ENCODE measurements at places on chromosomes 6 and 20.

DNA sequence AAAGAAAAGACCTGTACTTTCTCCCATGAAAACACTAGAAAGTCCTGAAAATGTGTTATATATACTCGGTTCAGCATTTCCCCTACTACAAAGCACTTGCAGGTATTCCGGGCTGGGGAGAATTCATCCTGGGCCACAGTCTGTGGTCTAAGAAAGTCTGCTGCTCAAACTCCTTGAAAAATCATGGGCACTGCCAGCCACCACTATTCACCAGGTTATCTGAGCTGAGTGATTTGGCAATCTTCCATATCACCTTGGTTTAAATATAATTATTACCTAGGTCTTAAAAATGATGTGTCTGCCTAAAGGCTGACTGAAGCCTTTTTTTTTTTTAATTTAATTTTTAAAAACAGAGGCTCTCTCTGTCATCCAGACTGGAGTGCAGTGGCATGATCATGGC is 11.3 kb downstream of the FKBP5 start:
- DNase-seq = no peak

GRCh38 chr20:53582574-53583351 is 10.9 kb downstream of the ZNF217 start:
- peak; percentile 32 for DNase-seq

DNA sequence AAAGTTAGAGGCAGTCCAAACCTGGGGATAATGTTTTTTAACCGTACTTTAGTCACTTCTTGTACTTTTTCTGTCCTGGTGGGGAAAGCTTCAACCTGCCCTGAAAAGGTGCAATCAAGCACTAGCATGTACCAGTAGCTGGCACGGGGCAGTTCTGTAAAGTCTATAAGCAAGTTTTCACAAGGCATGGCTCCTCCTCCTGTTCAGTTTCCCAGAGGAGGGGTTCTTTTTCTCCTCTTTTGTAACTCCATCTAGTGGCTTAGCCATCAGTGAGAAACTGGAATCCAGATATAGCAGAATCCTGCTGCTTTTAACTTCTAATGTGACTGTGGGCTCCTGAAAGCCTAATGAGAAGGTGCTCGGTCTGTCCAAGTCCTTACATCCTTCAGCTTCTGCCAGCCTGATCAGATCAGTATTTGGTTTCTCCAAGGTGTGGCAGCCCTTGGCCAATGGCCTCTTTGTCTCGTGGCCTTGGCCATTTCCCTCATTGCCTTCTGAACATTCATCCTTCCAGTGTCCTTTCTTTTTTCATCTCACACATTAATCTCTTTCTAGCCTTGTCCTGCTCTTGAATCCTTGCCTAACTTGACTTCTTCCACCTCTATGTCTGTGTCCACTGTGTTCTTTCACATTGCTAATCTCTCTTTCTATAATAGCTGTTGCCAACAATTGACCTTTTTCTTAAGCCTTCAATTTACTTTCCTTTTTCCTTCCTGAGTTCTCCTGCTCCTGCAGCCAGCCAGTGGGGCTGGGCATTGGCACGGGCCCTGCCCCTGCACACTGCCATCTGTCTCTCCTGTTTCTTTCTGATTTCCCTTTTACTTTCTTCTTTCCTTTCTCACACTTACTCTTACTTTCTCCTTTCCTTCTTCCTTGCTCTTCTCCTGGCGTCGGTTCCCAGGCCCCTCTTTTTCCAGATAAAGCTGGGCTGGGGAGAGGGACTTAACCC is 222.0 kb upstream of the SYNCRIP start:
- DNase-seq = no peak

GRCh38 chr6:35034411-35035191 is 106.5 kb downstream of the TCP11 start:
- no peak for DNase-seq

DNA sequence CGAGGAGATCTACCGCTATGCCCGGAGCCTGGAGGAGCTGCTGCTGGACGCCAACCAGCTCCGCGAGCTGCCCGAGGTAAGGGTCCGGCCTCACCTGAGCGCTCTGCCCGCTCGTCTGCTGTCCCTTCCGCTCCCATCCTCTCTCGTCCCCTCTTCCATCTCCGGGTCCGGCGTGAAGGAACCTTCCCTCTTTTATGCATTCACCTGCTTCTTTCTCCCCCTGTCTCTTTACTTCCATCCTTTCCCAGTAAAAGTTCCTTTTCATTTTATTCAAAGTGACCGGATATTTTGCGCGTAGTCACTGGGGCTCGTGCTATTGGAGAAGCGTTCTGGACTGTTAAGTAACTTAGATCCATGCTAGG is 516 bp downstream of the LRRC1 start:
- DNase-seq = peak; percentile 55

DNA sequence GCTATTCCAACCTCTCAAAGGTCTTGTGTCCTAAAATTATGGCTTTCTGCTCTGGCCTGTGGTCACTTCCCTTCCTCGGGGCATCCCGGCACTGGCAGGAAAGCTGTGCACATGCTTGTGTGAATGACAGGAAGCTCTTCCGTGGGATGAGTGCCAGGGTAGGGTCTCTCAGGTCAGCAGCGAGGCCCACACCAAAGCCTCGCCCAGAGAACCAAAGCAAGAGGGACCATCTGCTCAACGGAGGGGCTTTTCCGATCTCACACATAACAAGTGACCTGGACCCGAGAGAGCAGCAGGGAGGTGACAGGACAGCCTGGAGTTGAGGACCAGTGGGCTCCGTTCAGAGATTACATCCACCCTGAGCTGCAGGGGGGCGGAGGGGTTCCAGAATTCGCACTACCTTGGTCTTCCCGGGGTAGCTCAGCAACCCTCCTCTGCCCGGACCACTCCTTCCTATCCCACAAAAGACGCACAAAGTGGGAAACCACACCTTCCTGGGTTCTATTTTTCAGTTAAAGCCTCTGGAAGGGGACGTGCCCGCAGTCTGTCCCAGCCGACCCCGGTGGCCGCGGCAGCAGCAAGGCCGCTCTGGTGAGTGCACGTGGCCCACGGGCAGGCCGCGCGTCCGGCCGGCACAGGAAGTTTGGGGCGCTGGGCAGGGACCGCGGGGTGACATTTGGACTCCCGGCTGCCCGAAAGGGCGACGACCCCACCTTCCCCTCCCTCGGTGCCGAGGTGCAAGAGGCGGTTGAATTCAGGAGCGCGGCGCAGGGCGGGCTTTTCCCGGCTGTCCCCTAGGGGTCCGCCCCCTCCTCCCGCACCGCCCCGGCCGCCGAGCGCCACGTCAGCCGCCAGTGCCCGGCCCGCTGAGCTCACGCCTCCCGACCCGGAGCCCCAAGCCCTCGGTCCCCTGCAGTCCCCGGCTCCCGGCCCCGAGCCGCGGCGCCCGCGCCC is 988 bp downstream of the TXNDC5 start:
- DNase-seq = peak; percentile 71

DNA sequence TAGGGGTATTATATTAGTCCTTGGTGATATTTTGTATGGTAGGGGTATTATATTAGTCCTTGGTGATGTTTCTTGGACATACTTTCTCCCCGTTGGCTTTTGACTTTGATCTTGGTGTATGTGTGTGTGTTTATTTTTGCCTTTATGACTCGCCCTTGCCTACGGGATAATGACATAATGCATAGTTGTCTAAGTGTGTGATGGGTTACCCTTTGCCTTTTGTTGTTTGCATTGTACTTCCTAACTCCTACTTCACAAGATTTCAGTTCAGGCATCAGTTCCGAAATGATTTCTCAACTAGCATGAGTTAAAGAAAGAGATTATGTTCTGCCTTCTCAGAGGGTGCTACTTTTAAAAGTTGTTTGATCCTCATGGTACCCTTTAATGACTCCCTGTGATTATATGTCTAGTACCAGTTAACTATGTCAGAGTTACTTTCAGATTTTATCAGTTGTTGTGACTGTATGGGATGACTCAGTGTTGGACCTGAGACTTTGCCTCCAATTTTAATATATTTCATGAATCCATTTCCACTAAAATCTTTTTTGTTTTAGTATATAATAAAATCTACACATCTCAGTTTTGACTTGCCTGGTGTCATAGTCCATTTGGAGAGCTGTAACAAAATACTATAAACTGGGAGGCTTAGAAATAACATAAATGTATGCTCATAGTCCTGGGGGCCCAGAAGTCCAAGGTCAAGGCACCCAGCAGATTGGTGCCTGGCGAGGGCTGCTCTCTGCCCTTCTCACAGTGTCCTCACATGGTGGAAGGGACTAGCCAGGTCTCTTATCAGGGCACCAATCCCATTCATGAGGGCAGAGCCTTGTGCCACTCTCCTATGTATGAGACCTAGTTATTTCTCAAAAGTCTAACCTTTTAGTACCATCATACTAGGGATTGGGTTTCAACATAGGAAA is 34.1 kb downstream of the CDYL start:
- no peak for DNase-seq

DNA sequence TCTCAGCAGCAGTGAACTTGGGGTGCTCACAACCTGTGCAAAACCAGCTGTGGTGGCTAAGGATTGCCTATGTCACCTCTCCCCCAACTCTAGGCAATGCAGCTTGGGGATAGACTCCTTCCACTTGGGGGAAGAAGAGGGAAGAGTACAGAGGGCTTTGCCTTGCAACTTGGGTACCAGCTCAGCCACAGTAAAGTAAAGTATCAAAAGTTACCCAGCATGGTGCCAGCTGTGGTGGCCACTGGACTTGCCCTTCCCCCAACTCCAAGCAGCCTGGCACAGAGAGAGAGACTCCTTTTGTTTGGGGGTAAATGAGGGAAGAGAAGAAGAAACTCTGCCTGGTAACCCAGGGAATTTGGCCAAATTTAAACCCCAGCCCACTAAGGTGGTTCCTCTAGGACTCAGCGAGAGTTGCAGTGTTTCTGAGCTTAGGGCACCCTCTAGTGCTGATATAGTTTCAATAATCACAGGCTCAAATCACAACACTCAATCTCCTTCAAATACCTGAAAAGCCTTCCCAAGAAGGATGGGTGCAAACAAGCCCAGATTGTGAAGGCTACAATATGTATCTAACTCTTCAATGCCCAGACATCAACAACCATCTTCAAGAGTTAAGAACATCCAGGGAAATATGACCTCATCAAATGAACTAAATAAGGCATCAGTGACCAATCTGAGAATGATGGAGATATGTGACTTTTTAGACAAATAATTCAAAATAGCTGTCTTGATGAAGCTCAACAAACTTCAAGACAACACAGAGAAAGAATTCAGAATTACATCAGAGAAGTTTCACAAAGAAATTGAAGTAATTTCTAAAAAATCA is 7.6 kb upstream of the DEFB129 start:
- DNase-seq = peak; percentile 40

- no peak for DNase-seq
Measured at GRCh38 chr6:38713812-38714211, 1.3 kb upstream of the DNAH8 start.

- no peak for DNase-seq
Measured at GRCh38 chr6:117601811-117602150, 530 bp downstream of the GOPC start.

- peak; percentile 18 for DNase-seq
Measured at GRCh38 chr6:84581494-84582259, 182.7 kb downstream of the TBX18 start.

GRCh38 chr20:56974499-56975250 is 291.8 kb downstream of the BMP7 start:
- DNase-seq = peak; percentile 74

- peak; percentile 54 for DNase-seq
Measured at GRCh38 chr6:32947552-32948465, 5.1 kb downstream of the HLA-DMA start.

DNA sequence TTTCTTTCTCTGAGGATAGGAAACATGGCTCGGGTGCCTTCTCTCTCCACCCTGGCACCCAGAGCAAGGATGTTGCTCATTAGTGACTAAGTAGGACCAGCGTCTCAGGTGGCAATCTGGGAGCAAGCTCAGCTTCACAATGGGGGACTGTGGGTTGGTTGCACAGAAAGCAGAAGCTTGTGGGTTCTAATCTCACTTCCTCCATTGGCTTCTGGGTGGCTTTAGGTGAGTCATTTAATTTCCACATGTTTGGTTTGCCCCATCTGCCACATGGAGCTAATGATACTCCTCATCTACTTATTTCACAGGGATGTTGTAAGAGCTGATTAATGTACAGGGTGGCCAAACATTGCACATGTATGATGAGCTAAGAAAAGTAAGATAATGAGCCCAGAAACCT is 54.8 kb upstream of the AKIRIN2 start:
- DNase-seq = no peak

DNA sequence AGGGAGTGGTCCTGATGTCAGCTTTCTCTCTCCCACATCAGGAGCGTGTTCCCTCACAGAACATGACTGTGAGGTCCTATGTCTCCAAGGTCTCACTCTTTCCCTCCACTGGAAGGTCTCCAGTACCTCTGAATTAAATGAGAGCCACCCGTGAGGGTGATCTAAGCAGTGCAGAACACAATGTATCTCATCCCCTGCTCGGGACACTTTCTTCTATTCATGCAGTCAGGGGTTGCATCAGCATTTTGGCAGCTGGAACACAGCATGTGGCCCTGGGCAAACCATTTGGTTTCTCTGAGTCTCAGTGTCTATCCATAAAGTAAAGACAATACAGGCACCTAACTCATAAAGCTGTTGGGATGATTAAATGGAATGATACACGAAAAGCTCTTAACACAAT is 34.2 kb downstream of the MAFB start:
- DNase-seq = no peak

DNA sequence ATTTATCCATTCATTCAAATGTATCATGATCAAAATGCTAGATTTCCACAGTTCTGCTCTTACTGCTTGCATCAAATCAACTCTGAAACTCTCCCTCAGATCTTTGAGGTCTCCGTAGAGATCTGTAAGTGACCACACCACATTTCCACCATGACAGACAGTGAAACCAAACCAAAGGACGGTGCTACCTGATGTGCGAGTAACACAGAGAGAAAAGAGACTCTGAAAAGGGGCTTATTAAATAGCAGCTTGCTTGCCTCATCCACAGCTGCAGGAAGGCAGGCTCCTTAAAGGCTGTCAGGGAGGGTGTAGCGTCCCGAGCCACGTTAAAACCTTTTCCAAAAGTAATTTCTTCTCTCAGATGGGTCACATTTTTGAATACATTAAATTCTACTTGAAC is 335.8 kb downstream of the PACRG start:
- no peak for DNase-seq

GRCh38 chr6:134235937-134236751 is 81.8 kb downstream of the SGK1 start:
- peak; percentile 22 for DNase-seq

DNA sequence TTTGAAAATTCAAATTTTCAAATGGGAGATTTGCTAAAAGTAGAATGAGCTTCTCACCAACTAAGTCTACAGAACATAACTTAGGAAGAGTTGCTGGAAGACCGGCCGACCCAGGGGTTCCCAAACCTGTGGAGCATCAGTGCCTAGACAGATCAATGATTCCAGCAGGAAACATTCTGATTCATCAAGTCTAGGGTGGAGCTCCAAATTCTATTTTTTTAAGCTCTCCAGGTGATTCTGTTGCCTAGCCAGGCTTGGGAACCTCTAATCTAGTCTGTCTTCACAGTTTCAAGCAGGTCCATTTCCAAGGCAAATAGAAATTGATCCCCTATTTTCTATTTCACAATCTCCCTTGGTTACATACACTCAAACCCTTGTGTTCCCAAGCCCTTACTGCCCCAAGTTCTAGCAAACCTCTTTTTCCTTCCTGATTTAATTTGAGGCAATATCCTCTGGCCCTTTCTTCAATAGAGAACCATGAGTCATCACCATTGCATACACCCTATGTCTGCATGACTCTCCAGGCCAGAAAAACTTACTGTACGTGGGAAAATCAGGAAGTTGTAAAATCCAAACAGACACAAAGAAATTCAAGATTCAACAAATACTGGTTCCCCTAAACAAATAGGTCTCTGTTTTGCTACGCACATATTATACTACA is 8.9 kb downstream of the ATXN1 start:
- no peak for DNase-seq

- DNase-seq = no peak
Measured at GRCh38 chr6:142452993-142453392, 151.2 kb downstream of the ADGRG6 start.

Data from urothelium cell line (cell line).